Fibroblast of the aortic adventitia (primary cell): ENCODE measurements at places on chromosomes 3 and 15. TPM values are rescaled to one million over a fixed set of nuclear protein-coding genes. Genes with fewer than 3 reads are reported as not detected.

Gene MYNN
- 14.4 and 27.1 TPM in 2 replicates for total RNA-seq

Gene SAMMSON
- not detected in 2 replicates for total RNA-seq

Gene MAP6D1
- 1.4 and 6.0 TPM in 2 replicates for total RNA-seq

Gene ATP11B
- 61.7 and 66.4 TPM in 2 replicates for total RNA-seq

Gene EXOSC7
- total RNA-seq: 26.8 and 80.2 TPM in 2 replicates

Gene UBAP1L
- total RNA-seq: 2.1 and 3.8 TPM in 2 replicates

Gene LTF
- not detected in 2 replicates for total RNA-seq

Gene MELTF
- 5.6 and 20.8 TPM in 2 replicates for total RNA-seq

Gene TUSC7
- total RNA-seq: not detected in 2 replicates

Gene FSIP1
- 1.4 and 4.2 TPM in 2 replicates for total RNA-seq

Gene ZNF502
- total RNA-seq: 4.7 and 6.0 TPM in 2 replicates

Gene CTXN2
- not detected in 2 replicates for total RNA-seq

Gene NEK10
- total RNA-seq: 13.1 and 27.1 TPM in 2 replicates

Gene TRPC1
- 26.1 and 26.7 TPM in 2 replicates for total RNA-seq

Gene CHST2
- total RNA-seq: 5.0 and 14.4 TPM in 2 replicates

Gene LRRN1
- 1.7 TPM in 1 of 2 replicates, not detected in the other for total RNA-seq

Gene PCOLCE2
- 31.6 and 98.4 TPM in 2 replicates for total RNA-seq

Gene ATOSA
- 35.8 and 52.6 TPM in 2 replicates for total RNA-seq

Gene GOLGA8G
- total RNA-seq: not detected in 2 replicates

Gene UQCC5
- 4.3 and 7.7 TPM in 2 replicates for total RNA-seq

Gene HRH1
- 7.4 and 20.6 TPM in 2 replicates for total RNA-seq

Gene ZNF385D
- total RNA-seq: 0.57 and 11.5 TPM in 2 replicates

Gene QRICH1
- 33.8 and 75.3 TPM in 2 replicates for total RNA-seq

Gene DNAH12
- total RNA-seq: 0.09 and 0.25 TPM in 2 replicates

Gene CSPG5
- total RNA-seq: 0.09 TPM in 1 of 2 replicates, not detected in the other
